Stimulated activated CD4-positive, alpha-beta T cell treated with anti-CD3 and anti-CD28 coated beads, Interleukin-2, amount 100 ng/mL, for 48 hours (primary cell): ENCODE measurements at places on chromosomes 1 and 21.

DNA sequence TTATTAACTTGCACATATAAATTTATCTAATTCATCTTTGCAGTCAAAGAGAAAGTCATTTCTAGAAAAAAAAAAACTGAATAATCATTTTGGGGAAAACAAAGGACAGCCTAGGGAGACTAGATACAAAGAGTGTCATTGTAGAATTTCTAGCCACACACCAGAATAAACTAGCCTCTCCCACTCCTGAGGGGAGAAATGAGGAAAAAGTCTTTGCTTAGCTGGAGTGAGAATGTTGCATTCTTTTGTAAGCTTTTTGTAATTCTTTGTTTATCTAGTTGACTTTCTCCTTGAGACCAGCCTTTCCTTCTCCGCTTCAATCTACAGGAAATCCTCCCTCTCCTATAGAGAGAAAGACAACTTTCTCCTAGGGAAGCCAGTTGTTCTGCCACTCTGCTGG is 15.9 kb upstream of the CGN start:
- DNase-seq: no peak

GRCh38 chr1:207605444-207606361 is 39.2 kb upstream of the CR1L start:
- DNase-seq: no peak

- DNase-seq: no peak
These were observed 608.8 kb upstream of the CHRM3 start for GRCh38 chr1:238777551-238777950.

GRCh38 chr1:94672001-94672400 is 130.4 kb upstream of the F3 start:
- no peak for DNase-seq

DNA sequence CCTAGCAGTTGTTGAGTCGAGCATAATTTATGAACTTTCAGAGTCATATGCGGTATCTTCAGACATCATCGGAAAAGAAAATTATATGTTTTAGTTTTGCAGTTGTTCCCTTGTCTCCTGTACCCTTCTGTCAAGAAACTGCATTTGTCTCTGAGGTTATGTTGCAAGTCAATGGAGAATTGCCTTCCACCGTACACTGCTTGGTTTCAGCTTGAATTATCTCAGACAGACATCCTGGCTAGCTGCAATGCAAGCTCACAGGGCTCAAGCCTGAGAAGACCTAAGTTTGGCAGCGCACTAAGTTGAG is 156.0 kb downstream of the NFIA start:
- no peak for DNase-seq

DNA sequence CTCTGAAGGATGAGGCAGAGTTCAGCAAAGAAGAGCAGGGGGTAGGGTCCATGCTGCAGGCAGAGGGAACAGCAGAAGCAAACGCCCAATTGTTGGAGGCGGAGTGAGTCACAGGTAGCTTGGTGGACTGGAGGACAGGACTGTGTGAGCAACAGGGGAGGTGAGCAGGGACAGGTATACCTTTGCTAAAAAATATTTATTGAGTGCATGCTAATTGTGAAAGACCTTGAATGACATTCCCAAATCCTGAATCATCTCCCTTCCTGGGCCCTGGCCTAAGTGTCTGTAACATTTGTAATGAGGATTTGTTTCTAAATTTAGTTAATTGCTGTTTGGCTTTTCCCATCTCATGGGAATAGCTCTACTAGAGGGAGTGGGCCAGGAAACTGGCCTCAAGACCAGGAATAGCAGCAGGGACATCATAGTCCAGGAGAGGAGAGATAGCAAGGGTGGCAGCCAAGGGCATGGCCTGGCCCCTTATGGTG is 123.7 kb downstream of the FOXD2 start:
- DNase-seq: no peak

DNA sequence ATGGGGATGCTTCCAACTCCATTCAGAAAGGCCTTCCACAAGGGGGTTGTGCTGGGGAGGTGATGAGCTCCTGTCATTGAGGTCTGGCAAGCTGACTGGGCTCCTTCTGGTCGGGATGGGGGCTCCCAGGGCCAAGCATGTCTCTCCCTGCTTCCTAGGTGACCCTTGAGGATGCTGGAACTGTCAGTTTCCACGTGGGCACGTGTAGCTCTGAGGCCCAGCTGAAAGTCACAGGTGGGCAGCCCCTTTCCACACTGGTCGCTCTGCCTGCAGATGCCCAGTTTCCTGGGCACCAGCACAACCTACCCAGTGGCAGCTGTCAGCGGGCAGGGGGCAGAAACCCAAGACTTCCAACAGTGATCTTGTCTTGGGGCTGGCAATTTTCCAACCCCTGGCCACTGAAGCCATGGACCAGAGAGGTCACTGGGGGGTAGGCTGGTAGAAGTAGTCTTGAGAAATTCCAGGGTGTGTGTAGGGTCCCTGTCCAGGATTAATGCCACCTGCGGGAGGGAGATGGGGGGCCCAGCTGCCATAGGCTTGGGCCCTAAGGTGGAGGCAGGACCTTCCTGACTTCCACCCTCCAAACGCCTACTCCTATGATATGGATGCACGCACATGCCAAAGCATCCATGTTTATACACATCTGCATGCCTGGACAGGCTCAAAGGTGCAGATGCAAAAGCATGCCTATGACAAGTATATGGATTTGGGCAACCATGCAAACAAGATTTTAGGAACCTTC is 97.1 kb downstream of the TRIM11 start:
- no peak for DNase-seq

GRCh38 chr1:32743380-32744070 is 41.0 kb upstream of the SYNC start:
- DNase-seq: no peak

DNA sequence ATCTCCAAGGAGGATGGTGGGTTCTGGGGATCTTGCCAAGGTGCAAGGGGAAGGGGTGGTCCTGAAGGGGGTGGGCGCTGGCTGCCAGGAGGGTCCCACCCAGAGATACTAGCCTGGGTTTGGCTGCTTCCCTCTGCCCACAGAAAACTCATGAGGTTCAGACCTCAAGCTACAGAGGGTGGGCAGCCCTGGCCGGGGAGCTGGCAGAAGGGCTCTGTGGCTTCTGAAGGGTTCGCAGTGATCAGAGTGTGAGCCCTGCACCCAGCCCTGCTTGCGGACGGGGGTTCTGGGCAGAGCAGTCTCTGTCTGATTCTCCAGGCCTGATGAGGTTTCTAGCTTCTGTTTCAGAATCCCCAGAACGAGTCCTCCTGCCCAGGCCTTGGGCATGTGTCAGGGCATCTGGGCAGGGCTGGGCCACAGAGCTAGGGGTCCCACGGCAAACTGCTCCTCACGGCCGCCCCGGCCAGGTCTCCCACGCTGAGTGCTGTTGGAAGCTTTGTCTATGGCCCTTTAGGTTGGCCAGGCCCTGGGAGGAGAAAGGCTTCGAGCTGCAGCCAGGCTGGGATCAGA is 635 bp upstream of the MMEL1 start:
- DNase-seq: no peak

- DNase-seq: no peak
These were observed 3.5 kb downstream of the MYCL start for GRCh38 chr1:39898191-39898590.

DNA sequence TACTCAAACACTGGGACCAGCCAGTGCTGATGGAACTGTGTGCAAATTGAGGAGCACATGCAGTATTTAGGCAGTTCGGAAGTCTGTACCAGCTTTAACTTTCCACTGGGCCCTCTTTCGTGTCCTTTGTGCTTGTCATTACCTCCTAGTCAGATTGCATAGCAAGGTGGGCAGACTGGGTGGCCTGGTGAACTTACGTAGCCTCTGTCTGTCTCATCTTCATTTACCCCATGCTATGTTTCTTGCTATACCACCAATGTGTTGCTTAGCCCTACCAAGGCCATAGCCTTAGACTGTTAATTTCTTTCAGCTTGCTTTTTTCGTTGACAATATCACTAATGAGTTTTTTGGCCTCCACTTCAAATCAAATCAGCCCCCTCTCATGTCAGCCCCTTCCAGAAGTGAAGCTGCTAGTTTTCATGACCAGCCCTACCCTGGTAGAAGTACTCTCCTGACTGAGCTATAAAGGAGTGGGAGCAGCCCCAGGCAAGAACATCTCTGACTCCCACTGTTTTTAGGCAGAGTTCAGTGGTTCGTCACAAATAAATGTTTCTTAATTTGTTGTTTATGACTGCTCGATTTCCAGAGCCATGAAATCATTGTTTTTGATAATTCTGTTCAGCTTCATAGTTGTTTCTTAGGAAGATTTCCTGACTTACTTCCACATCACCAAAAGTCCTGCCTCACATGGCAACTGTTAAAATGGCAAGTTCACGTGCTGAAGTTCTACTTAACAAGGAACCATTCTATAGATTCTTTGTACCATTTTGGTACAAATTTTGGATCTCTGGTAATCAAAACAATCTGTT is 19.3 kb downstream of the PRKACB start:
- DNase-seq: no peak

- DNase-seq: no peak
These were observed 418.5 kb downstream of the PLPP3 start for GRCh38 chr1:56160773-56161315.

- no peak for DNase-seq
These were observed 25.7 kb downstream of the WNT4 start for GRCh38 chr1:22117238-22117637.

- no peak for DNase-seq
These were observed 1.9 kb downstream of the MTFR1L start for GRCh38 chr1:25821630-25822091.

GRCh38 chr1:7628273-7628672 is 142.8 kb upstream of the VAMP3 start:
- DNase-seq: no peak

GRCh38 chr1:41450747-41451285 is 33.7 kb downstream of the EDN2 start:
- DNase-seq: no peak

DNA sequence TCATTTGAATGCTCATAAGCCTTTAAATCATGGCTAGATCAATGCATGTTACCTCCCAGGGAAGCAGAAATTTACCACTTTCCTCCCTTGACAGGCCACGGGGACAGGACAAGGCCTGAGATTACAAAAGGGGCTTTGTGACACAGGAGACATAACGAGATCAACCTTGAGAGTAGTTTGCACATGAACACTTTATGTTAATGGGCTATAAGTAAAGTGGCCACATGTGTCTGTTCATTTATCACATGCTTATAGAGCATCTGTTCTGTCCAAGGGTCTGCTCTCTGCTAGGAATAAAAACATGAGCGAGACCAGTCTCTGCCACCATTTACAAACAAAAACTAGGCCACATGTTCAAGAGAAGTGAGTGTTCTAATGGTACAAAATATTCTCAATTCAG is 144.1 kb upstream of the C8B start:
- no peak for DNase-seq

DNA sequence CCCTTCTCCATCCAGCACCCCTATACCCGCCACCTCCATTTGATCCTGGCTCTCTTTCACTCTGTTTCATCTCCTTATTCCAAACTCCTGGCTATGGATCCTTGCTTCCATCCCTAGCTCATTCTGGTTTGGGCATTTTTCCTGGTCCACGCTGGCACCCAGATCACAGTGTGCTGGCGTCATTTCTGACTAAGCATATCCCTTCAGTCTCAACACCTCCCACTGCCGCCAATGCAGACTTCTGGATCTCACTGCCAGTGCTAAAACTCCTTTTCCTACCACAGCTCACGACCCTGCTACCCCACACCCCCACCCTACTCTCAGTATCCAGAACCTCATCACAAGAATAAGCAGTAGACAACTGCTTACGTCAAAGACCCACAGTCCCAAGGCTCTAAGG is 16.3 kb downstream of the SEC16B start:
- no peak for DNase-seq

- DNase-seq: peak; percentile 62
These were observed 495 bp upstream of the NTRK1 start for GRCh38 chr1:156860113-156860627.

GRCh38 chr1:116164604-116165368 is 53.6 kb downstream of the MAB21L3 start:
- DNase-seq: no peak

GRCh38 chr1:162736184-162736583 is 54.3 kb upstream of the HSD17B7 start:
- no peak for DNase-seq

DNA sequence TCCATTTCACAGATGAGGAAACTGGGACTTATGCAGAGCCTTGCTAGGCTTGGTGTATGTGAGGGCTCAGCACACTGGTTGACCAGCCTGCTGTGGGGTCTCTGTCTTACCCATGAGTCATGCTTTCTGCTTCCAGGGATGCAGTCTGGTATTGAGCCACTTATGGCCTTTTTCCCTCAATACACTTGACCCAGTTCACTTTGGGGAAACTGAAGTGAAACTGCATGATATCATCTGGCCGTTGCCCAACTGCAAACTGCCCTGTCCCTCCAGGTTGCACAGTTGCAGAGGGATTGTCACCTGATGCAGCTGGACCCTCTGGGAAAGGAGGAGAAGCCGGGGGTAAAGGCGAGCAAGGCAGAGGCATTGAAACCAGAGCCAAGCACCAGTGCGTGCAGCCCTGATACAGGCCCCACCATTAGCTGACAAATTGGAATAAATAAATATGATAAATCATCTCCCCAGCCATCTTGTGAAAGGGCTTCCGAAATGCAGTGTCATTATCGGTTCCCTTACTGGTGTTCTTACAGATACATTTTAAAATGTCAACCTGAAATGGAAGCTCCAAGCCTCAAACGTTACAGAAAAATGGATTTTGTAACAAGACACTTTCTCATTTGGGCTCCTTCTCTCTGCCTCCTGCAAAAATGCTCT is 39.3 kb upstream of the DUSP10 start:
- no peak for DNase-seq

GRCh38 chr1:76944942-76945341 is 77.7 kb downstream of the ST6GALNAC5 start:
- no peak for DNase-seq

DNA sequence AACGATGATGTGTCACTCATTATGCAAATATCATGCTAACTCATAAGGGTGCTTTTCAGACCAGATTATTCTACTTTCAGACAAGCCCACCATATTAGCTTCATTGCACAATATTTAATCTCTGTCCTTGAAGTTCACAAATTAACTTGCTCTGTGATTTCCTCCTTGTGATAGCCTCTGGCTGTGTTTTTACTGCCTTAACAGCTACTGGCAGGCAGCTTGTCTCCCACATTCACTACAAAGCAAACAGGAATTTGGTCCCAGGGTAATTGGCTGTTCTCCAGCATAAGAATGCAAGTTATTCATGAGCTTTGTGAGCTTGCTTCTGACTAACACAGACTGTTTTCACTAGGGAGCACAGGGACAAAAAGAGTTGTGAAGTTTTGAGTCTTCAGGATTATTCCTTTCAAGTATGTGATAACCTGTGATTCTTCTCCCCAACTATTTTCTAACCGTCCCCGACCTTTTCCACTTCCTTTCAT is 87.9 kb upstream of the HMCN1 start:
- DNase-seq: no peak

- no peak for DNase-seq
These were observed 75.4 kb upstream of the LRRC7 start for GRCh38 chr1:69492286-69492685.
